ENCODE measurements at places on chromosomes 4 and X. TPM values are rescaled to one million over a fixed set of nuclear protein-coding genes. Genes with fewer than 3 reads are reported as not detected.
A peak's percentile ranks its signal among the peaks of the same experiment; 100 is the strongest.

The SERPINA7 gene
- not detected for polyA plus RNA-seq

The CWH43 gene
- polyA plus RNA-seq: not detected

GRCh38 chr4:106898621-106899230 lies 137.4 kb downstream of the DKK2 start:
- H3K27ac ChIP-seq: no peak overlapping the region
- no peaks in the 10 kb centered on the region for H3K36me3 ChIP-seq
- peak; percentile 53 for DNase-seq
- no peak overlapping the region for H3K4me3 ChIP-seq

DNA sequence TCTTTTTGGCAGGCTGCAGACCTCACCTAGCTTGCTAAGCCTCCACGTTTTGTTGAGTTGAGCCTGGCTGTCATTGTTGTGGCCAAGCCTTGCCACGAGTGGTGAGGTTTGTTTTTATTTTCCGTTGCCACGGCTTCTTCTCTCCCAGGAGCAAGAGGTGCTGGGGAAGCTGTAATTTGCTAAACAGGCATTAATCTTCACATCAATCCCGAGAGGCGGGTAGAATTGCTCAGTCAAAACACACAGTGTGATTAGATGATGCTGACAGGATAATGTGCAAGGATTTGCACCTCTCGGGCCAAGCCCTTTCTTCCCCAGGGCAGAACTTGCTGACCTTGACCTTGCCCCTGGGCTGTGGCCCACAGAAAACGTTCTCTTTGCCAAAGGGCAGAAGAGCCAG lies 72.2 kb upstream of the ATP6AP2 start:
- no peak for DNase-seq
- H3K36me3 ChIP-seq: no peaks in the 10 kb centered on the region
- 0 out of 2 replicates have a peak, but pooled peaks cover 1% of the 10 kb centered on the region for H3K4me1 ChIP-seq
- H3K27me3 ChIP-seq: peaks cover 11% of the 10 kb centered on the region
- no peak overlapping the region for H3K4me3 ChIP-seq

DNA sequence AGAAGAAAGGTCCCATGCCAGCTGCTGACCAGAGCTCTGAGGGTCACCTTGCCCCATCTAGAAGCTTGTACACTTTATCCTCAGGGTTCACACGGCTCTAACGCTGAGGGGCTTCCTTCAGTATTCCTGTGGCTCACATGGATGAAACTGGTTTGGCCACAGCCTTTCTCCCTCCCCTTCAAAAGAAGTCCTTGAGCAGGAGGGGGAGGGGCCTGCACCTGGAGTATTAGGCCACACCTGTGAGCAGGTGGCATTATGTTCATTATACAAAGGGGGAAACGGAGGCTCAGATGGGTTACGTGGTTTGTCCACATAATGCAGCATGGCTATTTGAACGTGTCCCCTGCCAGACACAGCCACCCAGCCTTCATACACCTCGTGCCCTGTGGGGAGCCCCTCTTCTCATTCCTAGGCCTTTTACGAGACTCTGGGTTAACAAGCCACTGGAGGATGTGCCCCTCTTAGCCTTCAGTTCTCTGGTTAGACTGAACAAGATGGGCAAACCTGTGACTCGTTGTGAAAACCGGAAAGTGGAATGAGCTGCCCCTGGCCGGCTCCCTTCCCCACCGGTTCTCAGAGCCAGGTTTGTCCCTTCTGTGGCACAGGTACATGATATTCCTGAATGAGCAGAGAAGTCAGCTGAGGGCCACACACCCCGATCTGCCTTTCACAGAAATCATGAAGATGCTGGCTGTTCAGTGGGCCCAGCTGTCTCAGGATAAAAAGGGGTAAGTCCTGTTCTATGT lies 27.2 kb upstream of the JAKMIP1 start:
- H3K27ac ChIP-seq: no peak overlapping the region
- no peak for DNase-seq
- no peak overlapping the region for H3K4me3 ChIP-seq

DNA sequence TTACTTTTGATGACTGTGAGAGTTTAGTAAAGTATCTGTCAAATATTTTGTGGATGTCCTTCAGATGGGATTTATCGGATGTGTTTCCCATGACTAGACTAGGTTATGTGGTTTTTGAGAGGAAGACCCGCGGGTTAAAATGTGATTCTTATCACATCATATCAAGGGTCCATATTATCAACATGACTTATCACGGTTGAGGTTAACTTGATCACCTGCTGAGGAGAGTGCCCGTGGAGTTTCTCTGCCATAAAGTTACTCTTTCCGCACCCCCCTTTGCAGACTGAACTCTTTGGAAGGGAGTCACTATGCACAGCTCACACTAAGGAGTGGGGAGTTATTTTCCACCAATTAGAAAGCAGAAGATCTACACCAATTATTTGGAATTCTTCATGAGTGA lies 38.7 kb downstream of the GLRB start:
- H3K4me1 ChIP-seq: peaks cover 4% of the 10 kb centered on the region
- no peaks in the 10 kb centered on the region for H3K27me3 ChIP-seq
- no peak overlapping the region for H3K4me3 ChIP-seq
- DNase-seq: no peak
- no peaks in the 10 kb centered on the region for H3K36me3 ChIP-seq
- no peak overlapping the region for H3K27ac ChIP-seq

DNA sequence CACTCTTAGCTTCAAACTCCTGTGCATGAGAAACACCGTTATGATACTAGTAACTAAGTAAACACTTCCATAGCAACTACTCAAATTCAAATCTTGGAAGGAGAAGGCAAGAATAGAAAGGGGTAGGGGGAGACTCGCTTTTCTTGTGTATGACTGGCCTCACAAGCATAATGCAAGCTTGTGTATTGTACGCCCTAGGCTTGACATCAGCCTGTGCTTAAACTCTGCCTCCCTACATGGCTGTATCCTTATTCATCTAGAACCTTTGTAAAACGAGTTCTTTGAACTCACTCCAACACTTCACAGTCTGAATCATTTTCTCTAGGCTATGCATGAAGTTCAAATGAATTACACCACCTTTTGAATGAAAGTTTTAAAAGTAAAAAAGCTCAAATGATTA lies 1071.2 kb upstream of the ADGRL3 start:
- H3K4me3 ChIP-seq: no peak overlapping the region
- no peak for DNase-seq
- no peaks in the 10 kb centered on the region for H3K36me3 ChIP-seq
- no peaks in the 10 kb centered on the region for H3K27me3 ChIP-seq
- no peak overlapping the region for H3K27ac ChIP-seq
- H3K4me1 ChIP-seq: no peaks in the 10 kb centered on the region
